Activated naive CD8-positive, alpha-beta T cell treated with anti-CD3 and anti-CD28 coated beads, Interleukin-2, amount 10 ng/mL, durations not matched to agents 7 days and 5 days (primary cell): ENCODE measurements at places on chromosomes 5 and 9. TPM values are rescaled to one million over a fixed set of nuclear protein-coding genes. Genes with fewer than 3 reads are reported as not detected.

Gene SOHLH1
- total RNA-seq, result not detected

Gene KCNN2
- not detected for total RNA-seq

Gene AHRR
- total RNA-seq, result 41.6 TPM

Gene RABGAP1
- 27.7 TPM for total RNA-seq

Gene ROPN1L
- 1.4 TPM for total RNA-seq

Gene MYMK
- not detected for total RNA-seq
